SW 1271 (cell line): ENCODE measurements at places on chromosomes 13 and 19.

DNA sequence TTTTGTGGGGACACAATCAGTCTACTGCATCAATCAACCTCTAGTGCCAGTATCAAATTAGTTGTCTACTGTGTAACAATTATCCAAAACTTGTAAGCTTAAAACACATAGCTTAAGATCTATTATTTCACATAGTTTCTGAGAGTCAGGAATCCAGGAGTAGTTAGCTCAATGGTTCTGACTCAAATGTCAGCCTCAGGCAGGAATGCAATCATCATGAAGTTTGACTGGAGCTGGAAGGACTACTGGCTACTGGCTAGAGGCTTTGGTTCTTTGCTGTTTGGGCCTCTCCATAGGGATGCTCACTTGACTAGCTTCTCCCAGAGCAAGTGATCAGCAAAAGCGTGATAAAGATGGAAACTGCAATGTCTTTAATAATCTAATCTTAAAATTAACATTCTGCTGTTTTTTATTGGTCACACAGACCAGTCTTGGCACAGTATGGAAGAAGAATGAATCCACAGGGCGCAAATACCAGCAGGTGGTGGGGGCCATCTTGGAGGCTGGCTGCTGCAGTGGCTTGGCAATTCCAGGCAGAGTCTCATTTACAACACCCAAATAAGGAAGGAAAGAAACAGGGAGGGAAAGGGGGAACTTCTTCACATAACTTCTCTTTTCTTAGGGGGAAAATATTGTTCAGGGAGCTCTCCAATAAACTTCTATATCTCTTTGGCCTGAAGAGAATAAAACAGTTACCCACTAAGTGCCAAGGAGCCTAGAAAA, 15.7 kb downstream of the CAB39L start:
- no peak for DNase-seq

GRCh38 chr13:34826432-34826831, 115.6 kb upstream of the NBEA start:
- DNase-seq: no peak

GRCh38 chr19:58563034-58563573, 4.7 kb upstream of the UBE2M start:
- DNase-seq: no peak

DNA sequence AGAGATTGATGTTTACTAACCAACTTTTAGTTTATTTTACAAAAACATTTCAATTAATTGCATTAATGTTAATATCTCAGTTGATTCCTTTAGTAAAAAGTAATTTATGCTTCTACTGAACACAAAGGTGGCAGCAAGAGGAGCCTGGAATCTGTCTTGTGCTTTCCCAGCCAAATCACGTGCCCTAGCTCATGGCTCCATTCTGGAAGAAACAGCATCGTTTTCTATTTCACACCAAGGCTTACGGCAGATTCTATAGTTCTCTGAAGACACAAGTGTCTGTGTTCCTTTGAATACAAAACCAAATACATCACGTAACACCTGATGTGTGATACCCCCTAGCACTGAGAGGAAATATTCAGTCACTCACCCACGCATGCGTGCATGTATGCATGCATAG, 346.1 kb upstream of the MIR17HG start:
- no peak for DNase-seq

DNA sequence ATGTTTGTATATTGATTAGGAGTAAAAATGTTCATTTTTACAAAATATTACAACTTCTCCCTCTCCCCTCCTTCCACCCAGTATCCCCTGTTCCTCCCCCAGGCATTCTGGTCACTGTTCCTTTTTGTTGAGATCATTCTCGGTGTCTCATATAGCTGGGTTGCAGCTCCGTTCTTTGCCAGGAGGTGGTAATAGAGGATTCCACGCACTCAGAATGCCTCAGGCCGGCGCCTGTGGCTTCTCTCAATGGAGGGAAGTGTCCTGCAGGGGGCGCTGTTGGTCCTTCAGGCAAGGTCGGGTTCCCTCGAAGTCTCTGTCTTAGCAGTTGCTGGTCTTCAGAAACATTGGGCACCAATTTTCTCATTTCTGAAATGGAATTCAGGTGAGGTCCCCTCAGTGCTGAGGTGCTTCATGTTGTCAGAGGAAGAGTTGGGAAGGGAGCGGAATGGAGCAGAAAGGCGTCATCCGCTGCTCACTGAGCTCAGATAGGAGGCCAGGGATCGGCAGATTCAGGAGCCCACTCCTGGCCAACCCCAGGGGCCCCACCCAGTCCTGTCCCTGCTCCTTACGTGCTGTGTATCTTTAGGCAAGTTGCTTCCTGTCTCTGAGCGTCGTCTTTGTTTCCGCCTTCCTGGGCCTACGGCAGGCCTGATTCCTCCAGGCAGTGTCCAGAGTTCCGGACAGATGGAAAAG, 10.3 kb upstream of the GARIN5A start:
- no peak for DNase-seq

- DNase-seq: peak; percentile 28
These were observed 19.2 kb downstream of the RCN3 start for GRCh38 chr19:49546825-49547565.

GRCh38 chr13:22812793-22813192, 368.0 kb upstream of the SGCG start:
- no peak for DNase-seq

DNA sequence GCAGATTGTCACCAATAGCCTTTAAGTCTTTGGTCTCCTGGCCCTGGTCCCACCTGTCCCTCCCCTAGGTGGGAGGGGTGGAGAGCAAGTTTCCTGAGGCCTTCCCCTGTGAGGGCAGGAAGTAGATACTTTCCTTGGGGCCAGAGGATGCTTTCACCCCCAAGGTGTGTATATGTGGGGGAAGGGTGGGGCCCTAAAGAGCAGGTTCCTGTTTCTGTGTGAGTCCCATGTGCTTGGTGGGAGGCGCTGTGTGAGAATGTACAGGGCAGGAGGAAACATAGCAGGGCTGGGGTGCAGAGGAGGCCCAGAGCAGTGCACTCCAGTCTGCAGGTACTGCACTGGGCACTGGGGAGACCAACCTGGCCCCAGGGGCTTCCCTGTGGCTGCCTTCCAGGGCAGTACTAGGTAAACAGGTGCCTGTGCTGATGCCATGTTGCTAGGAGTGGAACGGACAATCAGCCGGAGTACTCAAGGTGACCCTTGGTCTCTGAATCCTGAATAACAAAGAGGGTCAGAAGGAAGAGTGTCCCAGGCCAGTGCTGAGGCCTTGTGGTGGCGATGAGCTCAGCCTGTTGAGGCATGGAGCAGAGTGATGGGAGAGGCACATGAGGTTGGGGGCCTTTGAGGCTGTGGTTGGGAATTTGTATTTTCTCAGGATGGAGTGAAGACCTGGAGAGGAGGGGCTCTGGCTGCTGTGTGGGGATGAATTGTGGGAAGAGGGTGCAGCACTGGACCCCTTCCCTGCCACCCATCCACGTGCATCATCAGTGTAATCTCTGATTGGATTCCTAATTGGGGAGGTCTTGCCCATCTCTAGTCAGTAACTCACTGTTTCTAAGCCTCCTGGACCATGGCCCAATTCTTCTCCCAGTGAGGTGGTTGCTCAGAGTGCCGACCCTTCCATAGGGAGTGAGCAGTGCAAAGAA, 5.1 kb downstream of the EGLN2 start:
- no peak for DNase-seq

GRCh38 chr13:42574011-42574410, at the start of gene TNFSF11:
Gene TNFSF11 (plus strand): TSS chr13:42574152. CDS start chr13:42574304, 152 bp downstream.
- no peak for DNase-seq

DNA sequence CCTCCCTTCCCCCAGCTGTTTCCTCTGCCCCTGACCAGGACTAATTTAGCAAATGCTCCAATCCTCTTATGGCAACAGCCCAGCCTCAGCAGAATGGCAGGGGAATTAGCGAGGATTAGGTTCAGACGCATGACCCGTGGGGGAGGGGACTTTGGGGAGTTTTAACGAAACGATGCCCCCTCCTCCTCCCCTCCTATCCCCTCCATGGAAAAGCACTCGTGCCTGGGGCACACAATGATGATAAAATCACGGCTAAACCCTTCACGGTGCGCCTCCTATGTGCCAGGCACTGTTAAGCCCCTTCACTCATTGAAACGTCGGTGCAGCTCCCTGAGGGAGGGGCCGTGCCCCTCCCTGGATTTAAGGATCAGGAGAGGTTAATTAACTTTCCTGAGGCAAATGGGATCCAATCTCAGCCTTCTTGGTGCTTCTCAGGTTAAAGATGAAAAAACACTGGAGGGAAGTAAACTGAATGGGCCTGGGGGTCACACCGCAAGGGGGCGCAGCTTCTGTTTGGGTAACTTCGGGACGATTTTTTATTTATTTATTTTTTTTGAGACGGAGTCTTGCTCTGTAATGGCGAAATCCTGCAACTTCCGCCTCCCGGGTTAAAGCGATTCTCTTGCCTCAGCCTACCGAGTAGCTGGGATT, 10.1 kb upstream of the TPRX2 start:
- DNase-seq: no peak

GRCh38 chr19:49716154-49716553, 25.2 kb downstream of the CPT1C start:
- no peak for DNase-seq

GRCh38 chr13:20171364-20171763, 10.5 kb upstream of the GJA3 start:
- DNase-seq: no peak

DNA sequence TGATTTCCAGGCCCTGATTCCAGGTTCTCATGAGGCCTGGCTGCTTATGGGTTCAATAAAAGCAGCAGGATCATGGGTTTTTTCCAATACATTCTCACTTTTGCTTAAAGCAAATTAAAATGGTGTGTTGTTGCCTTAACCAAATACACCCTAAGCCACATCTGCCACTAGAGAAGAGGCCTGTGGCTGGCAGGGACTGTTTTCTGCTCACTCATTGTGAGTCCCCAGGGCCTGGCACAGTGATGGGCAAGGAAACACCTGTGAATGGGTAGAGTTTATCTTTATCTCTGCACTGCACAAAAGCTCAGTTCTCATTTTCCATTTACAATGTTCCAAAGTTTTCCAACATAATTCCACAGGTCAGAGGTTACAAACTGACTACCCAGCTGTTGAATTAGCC, 726.0 kb downstream of the UQCRFS1 start:
- no peak for DNase-seq

DNA sequence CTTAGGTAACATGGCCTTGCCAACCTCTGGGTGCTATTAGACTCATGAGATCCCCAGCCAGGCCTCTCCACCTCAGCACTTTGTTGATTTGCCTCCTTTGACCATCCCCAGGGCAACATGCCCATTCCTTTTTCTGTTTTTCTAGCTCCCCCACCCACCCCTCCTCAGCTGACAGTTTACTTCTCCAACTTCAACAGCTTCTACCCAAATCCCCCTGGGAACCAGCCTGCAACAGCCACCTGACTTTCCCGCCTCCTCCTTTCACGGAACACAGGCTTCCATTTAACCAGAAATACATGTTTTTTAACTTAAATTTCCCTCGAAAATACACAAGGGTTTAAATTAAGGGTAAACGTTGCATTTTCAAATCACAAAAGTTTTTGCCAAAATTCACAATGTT, 117.3 kb downstream of the DLEU7 start:
- DNase-seq: no peak

DNA sequence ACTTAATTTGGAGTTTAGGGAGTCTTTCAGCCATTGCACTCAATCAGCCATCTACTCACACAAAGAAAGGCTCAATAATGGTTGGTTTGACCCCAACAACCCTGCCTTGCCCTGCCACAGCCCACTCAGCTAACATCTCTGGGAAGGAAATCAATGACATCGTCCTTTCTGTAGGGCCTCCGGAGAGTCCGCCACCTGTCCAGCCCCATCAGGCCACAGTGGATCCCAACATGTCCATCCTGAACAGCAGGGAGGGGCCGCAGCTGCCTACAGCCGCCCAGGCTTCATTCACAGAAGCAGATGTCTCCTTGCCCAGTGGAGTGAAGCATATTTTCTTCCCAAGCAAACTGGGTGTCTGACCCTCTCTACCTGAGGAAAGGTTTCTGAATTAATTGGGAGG, 4.2 kb upstream of the CDX2 start:
- DNase-seq: no peak

GRCh38 chr19:38425810-38426466, at the start of gene RASGRP4:
Gene RASGRP4 (minus strand): TSS chr19:38426219. CDS start chr19:38426091, 128 bp downstream.
- no peak for DNase-seq

- no peak for DNase-seq
These were observed 1505.9 kb downstream of the PCDH9 start for GRCh38 chr13:65724226-65724625.

- DNase-seq: no peak
These were observed 25.5 kb upstream of the EPHX3 start for GRCh38 chr19:15257782-15258181.

DNA sequence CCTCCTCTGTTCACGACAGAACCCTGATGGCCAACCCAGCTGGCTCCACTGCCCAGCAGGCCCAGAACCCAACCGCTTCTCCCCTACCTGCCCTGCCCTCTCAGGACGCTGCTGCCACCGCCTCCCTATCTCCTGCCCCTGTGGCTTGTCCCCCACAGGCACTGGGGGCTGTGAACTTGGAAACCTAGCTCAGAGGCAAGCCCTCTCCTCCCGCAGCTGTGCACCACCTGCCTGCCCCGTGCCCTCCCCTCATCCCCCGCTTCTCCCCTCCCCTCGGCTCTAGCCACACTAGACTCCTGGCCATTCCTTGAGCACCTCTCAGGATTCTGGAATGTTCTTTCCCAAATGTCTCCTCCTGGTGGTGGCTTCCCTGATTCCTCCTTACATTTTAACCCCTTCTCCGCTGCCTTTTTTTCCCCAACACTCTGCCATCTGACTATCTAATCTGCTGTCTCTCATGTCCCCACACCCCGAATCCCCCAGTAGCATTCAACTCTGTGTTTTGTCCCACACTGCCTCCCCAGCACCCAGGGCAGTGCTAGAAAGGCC, 6.7 kb downstream of the NANOS3 start:
- DNase-seq: no peak

- DNase-seq: no peak
These were observed 6.2 kb downstream of the WASF3 start for GRCh38 chr13:26563713-26564112.

DNA sequence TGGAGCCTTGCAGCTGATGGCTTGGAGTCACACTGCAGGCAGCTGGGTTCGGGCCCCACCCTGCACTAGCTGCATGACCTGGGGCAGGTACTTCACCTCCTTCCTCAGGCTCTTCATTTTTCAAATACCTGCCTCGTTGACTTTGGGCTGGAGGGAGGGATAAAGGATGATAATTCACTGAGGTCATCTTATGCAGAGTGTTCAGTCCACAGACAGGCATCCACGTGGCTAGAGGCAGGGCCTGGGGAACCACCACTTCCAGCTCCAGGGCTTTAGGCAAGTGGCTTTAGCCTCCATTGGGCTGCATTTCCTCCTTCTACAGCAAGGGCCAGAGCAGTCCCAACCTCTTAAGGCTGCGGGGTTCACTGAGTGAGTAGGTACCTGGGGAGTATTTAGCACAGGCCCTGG, 84.8 kb downstream of the SIPA1L3 start:
- no peak for DNase-seq

DNA sequence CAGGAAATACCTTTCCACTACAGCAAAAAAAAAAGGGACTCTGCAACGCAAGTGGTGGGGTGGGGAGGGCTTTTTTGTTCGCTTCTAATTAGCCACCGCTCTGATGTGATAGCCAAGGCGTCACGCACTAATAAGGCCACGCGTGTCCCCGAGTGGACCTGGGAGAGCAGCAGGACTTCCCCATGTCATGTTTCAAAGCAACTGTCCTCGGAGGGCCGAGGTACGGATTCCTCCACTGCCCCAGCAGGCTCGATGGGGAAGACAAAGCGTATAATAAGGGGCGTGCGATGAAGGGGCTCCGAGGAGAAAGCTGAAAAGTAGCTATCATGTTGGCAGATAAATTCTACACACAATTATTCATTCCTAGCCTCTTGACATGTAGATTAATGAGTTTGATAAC, 179.7 kb upstream of the ZNF507 start:
- DNase-seq: no peak
